ENCODE measurements at places on chromosomes 3 and 15.

- no peak for DNase-seq
Measured at GRCh38 chr3:150278843-150279381, 129.2 kb upstream of the TSC22D2 start.

DNA sequence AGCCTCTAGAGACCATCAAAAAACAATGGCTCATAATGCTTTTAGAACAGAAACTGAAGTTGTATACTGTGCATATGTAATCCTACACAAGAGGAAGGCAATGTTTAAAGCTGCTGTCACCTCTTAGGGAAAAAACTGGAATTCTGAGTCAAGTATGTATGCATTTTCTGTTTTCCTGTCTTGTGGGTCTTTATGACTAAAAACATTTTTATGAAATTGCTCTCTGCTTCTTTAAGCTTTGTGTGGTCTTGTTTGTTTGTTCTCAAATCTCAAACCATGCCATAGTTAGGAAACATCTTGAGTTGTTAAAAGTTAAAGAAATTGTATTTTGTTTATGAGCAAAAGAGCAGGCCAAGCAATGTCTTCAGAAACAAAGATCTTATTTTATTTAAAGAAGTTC lies 80.9 kb upstream of the SOX2 start:
- DNase-seq: no peak

GRCh38 chr3:183464480-183464879 lies 36.1 kb upstream of the MCF2L2 start:
- no peak for DNase-seq

DNA sequence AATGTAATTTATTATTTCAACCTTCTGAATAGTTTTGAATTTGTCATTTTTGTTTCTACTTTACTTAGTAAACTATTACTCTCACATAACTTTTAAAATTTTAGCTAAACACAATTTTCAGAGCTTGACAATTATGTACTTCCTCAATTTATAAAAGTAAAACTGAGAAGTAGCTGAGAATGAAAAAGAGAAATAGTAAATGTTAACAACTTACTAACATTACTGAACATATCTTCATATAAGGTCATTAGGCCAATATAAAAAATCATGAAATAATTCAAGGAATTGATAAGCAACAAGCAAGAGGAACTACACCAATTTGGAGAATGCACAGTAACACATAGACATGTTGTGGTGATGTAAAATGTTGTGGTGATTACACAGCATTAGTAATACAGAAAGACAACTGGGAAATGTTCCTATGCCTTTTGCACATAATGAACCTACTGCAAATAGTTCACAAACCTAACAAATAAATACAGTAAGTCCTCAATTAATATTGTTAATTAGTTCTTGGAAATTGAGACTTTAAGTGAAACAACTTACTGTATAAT lies 137.9 kb downstream of the CBLB start:
- DNase-seq: no peak

DNA sequence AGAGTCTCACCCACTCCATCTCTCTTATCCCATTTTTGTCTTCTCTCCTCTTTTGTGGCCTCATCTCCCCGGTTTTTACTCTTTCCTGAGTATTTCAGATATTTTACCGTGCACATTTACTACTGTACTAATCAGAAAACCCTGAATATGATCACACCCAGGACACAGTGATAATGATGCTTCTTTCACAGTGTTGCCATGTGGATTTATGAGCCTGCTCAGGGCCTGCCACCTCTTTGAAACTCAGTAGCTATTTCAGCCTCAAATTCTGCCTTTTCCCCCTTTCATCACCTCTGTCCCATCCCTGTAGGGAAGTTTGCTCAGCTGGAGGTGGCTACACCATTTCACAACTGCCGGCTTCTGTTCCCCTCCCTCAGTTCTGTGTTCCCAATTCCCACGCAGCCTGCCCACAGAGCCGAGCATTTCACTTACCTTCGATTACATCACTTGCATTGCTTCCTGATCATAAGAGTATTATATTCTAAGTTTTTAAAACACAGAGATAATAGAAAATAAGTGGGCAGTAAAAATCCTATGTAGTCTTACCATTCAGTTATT lies 33.2 kb downstream of the ARNT2 start:
- no peak for DNase-seq

GRCh38 chr15:99019558-99020540 lies 12.3 kb upstream of the PGPEP1L start:
- DNase-seq: no peak

DNA sequence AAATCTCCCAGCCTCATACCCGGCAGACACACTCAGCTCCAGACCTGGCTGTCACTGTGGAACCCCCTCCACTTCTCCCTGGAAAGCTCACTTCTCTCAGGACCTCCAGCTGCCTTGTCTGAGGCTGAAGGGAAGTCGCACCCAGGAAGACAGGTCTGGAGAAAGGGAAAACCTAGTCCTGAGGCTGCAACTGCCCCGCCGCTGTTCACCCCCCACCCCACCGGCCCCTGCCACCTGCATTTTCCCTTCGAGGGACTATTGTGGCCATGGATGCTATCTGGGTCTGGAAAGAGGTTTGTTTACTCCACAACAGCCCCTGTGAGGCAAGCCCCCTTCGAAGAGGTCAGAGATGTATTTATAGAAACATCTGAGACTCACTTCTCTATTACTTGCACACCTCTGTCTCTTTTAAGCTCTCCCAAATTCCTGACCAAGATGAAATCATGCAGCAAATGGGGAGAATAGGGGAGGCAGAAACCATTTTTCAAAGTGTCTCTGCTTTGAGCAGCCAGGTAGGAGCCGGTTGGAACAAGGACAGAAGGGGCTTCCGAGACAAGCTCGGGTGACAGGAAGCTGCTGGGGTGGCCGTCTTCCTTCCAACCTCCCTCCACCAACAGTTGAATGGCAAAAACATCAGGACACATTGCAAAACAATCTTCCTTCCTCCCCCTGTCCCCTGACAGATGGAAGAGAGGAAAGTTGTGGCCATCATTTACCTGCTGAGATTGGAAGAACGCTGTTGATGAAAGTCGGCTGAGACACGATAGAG lies 518 bp downstream of the COLQ start:
- DNase-seq: no peak

DNA sequence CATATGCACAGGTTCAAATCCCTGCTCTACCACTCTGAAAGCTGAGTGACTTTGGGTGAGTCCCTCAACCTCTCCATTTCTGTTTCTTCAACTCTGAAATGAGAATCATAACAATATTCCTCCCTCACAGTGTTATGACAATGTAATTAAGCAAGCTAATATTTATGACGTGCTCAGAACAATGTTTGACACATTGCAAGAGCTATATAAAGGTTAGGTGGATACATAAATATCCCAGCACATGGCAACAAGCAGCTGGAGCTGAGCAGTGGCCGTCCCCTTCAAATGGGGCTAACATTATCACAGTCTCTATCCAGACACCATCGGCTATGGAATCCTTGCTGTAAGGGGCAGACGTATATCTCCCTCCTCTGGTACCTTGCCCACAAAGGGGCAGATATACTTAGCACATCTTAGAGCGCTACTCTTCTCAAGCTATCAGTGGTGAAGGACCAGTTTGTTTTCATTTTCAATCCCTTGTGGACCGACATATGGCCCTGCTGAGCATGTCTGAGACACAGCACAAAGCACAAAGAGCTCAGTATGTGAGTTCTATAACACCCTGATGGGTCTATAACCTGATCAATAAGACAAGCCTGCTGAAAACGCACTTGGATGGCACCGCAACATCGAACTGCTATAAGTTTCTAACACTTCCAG lies 80.9 kb downstream of the PRICKLE2 start:
- no peak for DNase-seq

GRCh38 chr3:64104691-64105111 lies 81.4 kb upstream of the PSMD6 start:
- no peak for DNase-seq

- DNase-seq: no peak
Measured at GRCh38 chr15:35697549-35698299, 151.8 kb upstream of the DPH6 start.

- no peak for DNase-seq
Measured at GRCh38 chr3:19522305-19522704, 374.0 kb downstream of the KCNH8 start.

DNA sequence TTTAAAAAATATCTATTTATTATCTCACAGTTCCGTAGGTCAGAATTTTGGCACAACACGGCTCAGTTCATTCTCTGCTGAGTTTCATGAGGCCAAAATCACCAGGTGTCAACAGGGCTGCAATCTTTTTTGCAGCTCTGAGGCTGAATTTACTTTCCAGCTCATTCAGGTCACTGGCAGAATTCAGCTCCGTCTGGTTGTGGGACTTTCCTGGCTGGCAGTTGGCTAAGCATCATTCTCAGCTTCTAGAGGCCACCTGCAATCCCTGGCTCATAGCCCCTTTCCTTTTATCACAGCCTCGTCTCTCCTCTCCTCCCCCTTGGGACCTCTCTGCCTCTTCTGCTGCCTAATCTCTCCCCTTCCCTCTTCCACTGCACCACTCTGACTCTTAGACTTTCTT lies 174.0 kb upstream of the WNT5A start:
- no peak for DNase-seq

GRCh38 chr3:38479431-38480092 lies 16.6 kb upstream of the EXOG start:
- peak; percentile 16 for DNase-seq

GRCh38 chr3:21620511-21621155 lies 130.4 kb downstream of the ZNF385D start:
- DNase-seq: no peak

GRCh38 chr15:80242132-80242769 lies 9.8 kb downstream of the CTXND1 start:
- DNase-seq: no peak

GRCh38 chr3:36972163-36972562 lies 20.8 kb downstream of the EPM2AIP1 start:
- DNase-seq: no peak

DNA sequence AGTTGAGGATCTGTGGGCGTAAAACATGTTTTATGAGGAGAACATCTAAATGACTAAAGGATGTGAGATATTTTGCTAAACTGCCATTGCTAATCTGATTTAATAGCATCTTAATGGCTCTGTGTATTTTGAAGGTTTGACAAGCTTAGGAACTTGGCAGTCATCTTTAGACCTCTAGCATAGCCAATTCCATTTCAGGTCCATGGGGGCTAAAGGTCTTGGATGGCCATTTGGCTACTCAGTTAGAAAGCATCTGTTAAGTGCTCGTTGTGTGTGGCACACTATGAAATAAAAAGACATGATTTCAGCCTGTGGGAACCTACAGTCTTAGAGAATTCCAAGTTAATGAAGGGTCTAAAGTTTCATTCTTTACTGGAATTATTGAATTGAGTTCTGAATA lies 236.2 kb downstream of the IL5RA start:
- DNase-seq: no peak

- DNase-seq: no peak
Measured at GRCh38 chr3:195184716-195185421, 86.1 kb downstream of the XXYLT1 start.

DNA sequence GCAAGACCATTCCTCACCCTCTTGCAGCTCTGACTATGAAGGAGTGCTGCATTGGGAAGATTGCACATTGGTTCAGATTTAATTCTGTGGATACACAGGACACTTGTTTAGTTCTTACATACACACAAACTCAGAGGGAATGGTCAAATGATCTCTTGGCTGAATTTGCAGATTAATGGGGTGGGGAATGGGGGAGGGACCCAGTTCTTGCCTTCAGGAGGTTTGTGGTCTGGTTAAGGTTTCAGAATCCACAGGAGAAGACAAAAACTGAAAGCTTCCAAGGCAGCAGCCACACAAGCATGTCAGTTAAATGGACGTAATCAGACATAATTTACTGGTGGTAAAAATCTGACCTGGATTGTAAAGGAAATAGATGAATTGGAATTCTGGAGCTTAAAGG lies 257.1 kb upstream of the ROPN1 start:
- no peak for DNase-seq

GRCh38 chr3:45029661-45030060 lies 3.6 kb downstream of the CLEC3B start:
- DNase-seq: no peak

GRCh38 chr3:66665021-66665695 lies 164.3 kb upstream of the LRIG1 start:
- DNase-seq: no peak

GRCh38 chr3:196800742-196801434 lies 61.2 kb downstream of the PAK2 start:
- DNase-seq: no peak

DNA sequence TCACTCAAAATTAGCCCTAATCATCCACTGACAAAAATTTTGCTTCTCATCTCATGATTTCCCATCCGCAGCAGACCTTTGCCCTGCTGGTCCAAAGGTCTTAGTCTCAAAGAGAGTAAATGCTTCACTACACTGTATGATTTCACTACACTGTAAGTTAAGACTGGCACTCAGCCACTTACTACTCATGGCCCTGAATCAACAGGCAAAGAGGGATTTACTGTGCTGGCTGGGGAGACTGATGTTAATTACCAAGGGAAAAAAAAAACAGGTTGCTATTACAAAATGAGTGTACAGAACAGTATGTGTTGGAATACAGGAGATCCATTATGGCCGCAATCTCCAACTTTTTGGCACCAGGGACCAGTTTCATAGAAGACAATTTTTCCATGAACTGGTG lies 214.8 kb downstream of the ZMAT3 start:
- DNase-seq: no peak

- no peak for DNase-seq
Measured at GRCh38 chr3:185560676-185561075, 8.3 kb upstream of the LIPH start.

- no peak for DNase-seq
Measured at GRCh38 chr15:40163657-40164416, 3.0 kb downstream of the BUB1B start.

GRCh38 chr3:8416965-8417364 lies 84.7 kb upstream of the LMCD1 start:
- DNase-seq: no peak

GRCh38 chr3:13626396-13626795 lies 77.5 kb downstream of the FBLN2 start:
- DNase-seq: no peak

DNA sequence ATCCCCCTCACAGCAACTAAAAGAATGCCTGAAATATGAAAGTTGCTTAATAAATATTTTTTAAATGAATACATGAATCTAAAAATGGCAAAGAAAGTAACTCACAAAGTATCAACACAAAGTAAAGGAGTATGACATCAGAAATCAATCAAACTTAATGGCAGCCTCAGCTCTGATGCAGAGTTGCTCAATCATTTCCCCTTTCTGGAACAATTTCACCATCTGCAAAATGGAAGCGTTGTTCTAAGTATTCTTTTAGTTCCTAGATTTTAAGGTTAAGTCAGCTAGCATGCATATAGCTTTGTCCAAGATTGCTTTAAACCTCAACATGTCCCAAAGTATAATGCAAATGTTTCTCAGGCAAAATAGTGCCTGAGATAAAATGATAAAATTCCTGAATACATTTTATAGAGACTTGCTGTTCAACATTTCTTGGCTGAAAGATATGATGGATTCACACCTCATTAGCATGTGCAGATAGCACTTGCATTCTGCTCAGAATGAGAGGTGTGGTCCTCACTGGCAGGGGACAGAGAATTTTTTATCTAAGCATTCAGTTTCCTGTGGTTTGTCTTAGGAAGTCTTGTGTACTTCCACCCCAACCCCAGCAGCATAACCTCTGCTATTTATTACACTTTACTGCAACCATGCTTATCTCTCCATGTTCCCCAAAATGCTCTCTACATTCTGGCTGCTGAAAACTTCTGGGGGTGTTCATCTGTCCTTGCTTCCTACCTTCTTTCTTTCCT lies 429.3 kb downstream of the GRM7 start:
- DNase-seq: no peak

- no peak for DNase-seq
Measured at GRCh38 chr3:179735321-179735720, 82.5 kb downstream of the USP13 start.

GRCh38 chr15:96334705-96335410 lies 4.4 kb downstream of the NR2F2 start:
- no peak for DNase-seq

- no peak for DNase-seq
Measured at GRCh38 chr3:60650171-60650570, 601.1 kb downstream of the FHIT start.
